B cell (primary cell): ENCODE measurements at places on chromosomes 16 and 17.

GRCh38 chr17:49292901-49293300 lies 62.3 kb upstream of the PHOSPHO1 start:
- no peak for DNase-seq

DNA sequence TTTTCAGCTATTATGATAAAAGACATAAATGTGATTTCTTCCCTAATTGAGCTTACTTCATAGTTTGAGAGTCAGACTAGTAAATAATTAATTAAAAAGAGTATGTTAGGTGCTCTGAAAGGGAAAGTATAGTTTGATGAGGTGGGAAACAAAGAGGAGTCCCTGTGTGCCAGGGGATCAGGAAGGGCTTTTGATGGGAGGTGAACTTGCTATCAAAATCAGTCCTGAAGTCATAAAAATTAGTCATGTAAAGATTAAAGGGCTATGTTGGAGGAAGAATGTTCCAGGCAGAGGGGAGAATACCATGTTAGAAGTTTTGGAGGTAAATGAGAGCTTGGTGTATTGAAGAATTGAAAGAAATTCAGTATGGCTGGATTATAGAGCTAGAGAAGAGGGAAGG lies 31.0 kb downstream of the NFAT5 start:
- DNase-seq = no peak

GRCh38 chr16:20799599-20799998 lies 6.7 kb downstream of the ERI2 start:
- DNase-seq = no peak

DNA sequence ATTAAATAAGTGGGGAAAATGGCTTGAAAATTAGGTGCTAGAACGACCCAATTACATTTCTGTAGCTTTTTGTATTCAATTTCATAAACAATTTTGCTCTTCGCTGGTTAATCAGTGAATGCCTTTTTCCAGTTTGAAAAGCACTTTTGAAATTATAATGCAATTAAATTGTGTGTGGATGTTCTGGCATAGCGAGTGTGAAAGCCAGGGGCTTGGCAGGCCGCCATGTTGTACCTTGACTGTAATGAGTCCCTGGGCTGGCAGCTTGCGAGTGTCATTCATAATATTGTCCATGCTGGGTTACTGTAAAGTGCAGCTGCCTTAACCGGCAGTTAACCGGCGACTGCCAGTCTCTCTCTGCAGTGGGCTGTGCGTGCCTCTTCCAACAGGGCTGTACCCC lies 177.8 kb downstream of the CCDC182 start:
- DNase-seq = no peak

- DNase-seq = no peak
Observed at GRCh38 chr16:27108826-27109665, 42.3 kb downstream of the C16orf82 start.

DNA sequence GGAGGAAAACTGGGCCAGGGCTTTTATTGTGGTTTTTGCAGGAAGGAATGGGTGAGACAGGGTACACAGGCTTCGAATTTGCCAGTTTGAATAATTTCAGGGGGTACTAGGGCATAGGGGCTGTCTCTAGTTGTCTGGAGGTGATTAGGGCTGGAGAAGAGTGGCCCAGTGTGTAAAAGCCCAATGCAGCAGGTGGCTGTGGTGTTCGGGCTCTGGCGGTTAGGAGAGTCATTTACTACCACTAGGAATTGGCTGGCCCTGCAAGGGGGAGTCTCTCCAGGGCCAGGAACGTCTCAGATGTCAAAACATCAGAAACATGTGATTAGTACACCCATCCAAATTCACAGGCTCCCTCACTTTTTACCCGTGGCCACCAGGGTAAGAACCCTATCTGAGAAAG lies 50.3 kb downstream of the GINS3 start:
- DNase-seq = no peak

- DNase-seq = no peak
Observed at GRCh38 chr17:14281530-14281929, 19.4 kb upstream of the HS3ST3B1 start.

DNA sequence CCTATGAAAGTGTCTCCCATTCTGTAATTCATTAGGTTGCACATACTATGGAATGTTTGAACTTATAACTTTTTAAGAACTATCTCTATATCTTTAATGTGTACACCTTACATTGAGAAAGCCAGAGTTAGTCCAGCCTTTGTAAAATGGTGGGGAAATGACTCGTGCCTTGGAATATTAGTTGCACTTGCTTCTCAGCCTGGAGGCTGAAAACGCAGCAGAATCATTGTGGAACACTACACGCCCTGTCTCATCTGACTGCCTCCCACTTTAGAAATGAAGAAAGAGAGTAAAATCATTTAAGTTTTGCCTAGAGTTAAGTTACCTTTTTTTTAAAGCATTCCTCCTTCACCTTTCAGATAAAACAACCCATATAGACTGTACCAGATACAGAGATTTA lies 90.7 kb upstream of the WSB1 start:
- no peak for DNase-seq

DNA sequence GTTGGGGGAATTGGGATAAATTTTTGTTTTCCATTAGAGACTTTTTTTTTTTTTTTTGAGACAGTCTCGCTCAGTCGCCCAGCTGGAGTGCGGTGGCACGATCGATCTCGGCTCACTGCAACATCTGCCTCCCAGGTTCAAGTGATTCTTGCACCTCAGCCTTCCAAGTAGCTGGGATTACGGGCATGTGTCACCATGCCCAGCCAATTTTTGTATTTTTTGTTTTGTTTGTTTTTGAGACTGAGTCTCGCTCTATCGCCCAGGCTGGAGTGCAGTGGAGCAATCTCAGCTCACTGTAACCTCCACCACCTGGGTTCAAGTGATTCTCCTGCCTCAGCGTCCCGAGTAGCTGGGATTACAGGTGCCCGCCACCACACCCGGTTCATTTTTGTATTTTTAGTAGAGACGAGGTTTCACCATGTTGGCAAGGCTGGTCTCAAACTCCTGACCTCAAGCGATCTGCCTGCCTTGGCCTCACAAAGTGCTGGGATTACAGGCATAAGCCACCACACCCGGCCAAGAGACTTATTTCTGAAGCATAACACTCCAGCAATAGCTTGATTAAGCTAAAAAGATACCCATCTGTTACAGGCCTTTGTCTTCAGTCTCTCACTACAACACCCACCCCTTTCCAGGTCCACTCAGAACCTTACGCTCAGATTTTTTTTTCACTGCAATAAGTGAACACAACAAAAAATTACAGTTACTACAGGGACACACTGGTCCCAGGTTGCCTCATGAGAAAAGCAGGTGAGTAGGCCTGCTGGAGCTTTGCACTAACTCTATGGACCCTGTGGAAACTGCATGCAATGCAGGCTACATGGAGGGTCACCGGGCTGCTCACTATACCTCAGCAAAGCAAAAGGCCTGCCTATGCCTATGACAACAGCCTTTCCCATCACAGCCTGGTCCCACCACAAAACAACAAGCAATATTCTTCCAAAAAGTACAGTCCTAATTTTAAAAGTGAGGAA lies 34.6 kb downstream of the KANSL1 start:
- DNase-seq = no peak

- DNase-seq = no peak
Observed at GRCh38 chr17:8005357-8005756, 2.9 kb downstream of the GUCY2D start.

- DNase-seq = peak; percentile 88
Observed at GRCh38 chr17:28982131-28982793, 23.6 kb downstream of the SEZ6 start.

- no peak for DNase-seq
Observed at GRCh38 chr17:55202896-55203295, 61.9 kb upstream of the HLF start.

DNA sequence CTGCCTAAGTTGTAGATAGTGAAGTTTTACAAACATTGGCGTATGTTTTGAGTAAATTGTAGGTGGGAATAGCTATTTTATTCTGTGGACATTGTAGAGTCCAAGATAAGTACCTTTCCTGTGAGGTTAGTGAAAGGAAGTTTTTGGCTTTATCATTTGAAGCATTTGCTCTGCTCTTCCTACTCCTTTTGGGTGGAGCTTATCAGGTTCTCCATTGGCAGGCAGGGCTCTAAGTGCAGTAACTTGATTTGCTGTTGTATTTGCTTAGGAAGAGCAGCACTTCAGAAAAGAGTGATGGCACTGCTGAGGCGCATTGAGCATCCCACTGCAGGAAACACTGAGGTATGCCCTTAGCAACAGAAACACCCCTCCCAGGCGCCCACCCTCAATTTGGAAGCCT lies 70.1 kb downstream of the OMG start:
- no peak for DNase-seq

DNA sequence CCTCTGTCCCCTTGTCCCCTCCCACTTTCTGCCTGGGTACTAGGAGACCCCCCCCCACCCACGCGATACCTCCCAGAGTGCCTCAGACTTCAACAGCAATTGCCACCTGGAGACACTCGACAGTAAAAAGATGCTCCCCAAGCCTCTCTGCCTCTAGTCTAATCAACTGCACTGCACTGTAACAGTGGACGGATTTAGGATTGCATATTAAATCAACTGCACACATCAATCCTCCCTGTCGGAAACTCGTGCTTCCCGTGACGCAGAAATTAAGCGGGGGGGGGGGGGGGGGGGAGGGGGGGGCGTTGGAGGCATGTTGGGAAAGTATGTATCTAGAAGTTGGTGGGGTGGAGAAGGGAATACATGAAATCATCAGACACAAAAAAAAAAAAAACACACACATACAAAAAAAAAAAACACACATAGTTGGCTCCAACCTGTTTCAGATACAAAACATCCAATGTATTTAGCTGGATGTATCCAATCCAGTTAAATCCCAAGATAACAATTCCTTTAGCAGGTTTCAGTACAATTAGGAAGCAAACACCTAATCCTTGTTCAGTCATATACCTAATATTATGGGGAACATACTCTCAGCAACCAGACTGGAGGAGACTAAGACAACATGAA lies 29.7 kb downstream of the FAM222B start:
- no peak for DNase-seq
